CD4-positive, alpha-beta T cell treated with Interleukin-6 for 4 hours (primary cell): ENCODE measurements at places on chromosomes 2 and 18.

- no peak for DNase-seq
Measured at GRCh38 chr2:237563816-237564215, 2.6 kb upstream of the PRLH start.

GRCh38 chr18:76801567-76802505 is 20.5 kb upstream of the ZNF236 start:
- peak; percentile 58 for DNase-seq

DNA sequence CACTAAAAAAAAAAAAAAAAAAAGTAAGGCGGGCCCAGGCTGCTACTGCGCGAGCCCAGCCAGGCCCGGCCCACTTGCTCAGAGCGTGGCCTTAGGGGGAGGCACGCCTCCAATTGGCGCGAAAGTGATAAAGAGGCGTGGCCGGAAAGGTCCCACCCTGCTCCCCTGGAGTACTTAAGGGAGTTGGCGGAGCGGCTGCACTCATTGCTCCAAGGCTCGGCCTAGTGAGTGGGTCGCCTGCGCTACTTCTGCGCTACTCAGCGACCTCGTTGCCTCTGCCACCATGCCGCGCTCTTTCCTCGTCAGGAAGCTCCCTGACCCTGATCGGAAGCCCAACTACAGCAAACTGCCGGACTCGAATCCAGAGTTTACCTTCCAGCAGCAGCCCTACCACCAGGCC is 36.9 kb downstream of the UNC80 start:
- DNase-seq: no peak

DNA sequence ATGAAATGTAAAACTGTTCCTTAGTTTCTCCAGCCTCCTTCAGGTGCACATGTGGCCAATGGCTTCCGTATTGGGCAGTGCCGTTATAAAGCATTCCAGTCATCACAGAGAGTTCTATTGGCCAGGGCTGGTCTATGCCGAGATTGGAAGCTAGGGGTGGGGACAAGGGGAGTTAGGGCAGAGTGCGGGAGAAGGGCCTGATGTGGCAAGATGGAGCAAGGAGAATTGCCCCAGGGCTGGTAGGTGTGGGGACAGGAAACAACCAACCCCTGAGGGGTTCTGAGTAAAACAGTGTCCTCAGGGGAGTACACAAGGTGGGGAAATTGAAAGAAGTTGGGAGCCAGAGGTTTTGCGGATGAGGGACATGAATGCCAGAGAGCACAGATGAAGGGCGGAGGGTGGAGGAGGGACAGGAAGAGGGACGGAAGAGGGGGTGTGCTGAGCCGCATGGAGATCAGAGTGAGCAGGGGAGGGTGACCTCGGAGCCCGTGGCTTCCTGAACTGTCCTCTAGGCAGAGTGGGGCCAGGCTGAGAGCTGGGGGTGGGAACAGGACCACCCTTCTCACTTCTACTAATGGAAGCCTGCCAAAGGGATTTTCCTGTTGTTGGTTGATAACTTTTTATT is 9.1 kb upstream of the ATP6V1C2 start:
- peak; percentile 10 for DNase-seq

- DNase-seq: no peak
Measured at GRCh38 chr2:150438654-150439053, 48.8 kb downstream of the RND3 start.

GRCh38 chr2:172087207-172087779 is 2.0 kb downstream of the DLX1 start:
- no peak for DNase-seq

GRCh38 chr18:25350489-25351251 is 1.3 kb downstream of the ZNF521 start:
- DNase-seq: no peak

GRCh38 chr2:46362667-46363012 is 65.4 kb downstream of the EPAS1 start:
- no peak for DNase-seq

GRCh38 chr2:201118121-201118960 is 2.4 kb downstream of the CFLAR start:
- peak; percentile 93 for DNase-seq

DNA sequence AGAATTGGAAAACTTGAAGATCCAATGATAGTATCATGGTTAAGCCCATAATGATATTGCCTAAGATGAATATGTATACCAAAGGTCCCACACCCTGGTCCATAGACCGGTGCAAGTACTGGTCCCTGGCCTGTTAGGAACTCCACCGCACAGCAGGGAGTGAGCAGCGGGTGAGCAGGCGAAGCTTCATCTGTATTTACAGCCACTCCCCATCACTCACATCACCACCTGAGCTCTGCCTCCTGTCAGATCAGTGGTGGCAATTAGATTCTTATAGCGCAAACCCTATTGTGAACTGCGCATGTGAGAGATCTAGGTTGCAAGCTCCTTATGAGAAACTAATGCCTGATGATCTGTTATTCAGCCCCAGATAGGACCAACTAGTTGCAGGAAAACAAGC is 402.4 kb downstream of the EPHA4 start:
- DNase-seq: no peak

DNA sequence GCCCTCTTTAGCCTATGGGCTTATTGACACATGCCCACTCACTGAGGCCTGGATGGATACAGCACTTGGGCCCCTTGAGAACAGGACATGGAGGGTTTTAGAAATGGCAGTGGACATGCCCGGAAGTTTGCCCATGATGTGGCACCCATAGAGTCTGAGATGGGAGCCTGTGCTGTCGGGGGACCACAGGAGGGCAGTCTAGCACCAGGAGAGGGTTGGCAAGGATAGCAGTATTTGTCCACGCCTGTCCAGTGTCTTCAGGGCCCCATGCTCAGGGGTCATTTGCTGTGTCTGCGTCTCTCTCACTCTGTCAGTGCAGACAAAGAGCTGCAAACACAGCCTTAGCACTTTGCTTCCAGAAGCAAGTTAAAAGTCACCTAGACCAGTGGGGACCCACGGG is 48.7 kb downstream of the IL1RL2 start:
- peak; percentile 25 for DNase-seq

DNA sequence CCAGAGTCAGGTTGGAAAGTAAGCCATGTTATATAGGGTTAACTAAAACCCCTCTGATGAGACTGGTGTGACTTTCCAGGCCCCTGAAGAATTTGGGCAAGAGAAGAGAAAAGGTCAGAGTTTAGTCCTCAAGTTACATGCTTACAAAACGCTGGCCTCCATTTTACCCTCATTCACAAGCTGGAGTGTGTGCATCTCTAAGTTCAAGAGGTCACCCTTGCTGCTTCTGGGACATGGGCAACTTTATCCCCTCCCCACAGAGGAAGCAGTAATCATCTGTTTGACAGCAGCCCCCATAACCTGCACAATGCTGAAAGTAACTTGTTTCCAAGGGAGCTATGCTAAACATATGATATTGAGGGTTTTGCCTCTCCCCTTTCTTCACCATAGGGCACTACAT is 85.2 kb upstream of the CCDC195 start:
- DNase-seq: no peak

- no peak for DNase-seq
Measured at GRCh38 chr2:143696651-143697050, 567.4 kb downstream of the ARHGAP15 start.

GRCh38 chr18:6054256-6054842 is 159.0 kb upstream of the TMEM200C start:
- DNase-seq: no peak

DNA sequence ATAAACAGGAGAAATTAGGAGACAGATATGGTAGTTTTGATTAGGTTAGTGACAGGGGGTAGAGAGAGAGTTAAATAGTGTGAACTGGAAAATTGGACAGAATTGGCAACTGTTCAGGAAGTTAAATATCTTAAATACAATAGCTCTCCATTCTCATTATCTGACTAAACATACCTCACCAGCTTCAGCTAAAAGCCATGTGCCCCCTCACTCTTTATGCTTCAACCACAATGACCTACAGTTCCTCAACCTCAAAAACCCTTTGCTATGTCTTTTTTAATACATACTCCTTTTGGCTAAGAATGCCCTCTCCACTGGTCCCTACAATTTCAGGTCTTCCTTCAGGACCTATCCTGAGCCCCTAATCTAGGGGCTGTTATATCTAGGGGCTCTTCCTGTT is 740.2 kb upstream of the ZEB2 start:
- DNase-seq: no peak

DNA sequence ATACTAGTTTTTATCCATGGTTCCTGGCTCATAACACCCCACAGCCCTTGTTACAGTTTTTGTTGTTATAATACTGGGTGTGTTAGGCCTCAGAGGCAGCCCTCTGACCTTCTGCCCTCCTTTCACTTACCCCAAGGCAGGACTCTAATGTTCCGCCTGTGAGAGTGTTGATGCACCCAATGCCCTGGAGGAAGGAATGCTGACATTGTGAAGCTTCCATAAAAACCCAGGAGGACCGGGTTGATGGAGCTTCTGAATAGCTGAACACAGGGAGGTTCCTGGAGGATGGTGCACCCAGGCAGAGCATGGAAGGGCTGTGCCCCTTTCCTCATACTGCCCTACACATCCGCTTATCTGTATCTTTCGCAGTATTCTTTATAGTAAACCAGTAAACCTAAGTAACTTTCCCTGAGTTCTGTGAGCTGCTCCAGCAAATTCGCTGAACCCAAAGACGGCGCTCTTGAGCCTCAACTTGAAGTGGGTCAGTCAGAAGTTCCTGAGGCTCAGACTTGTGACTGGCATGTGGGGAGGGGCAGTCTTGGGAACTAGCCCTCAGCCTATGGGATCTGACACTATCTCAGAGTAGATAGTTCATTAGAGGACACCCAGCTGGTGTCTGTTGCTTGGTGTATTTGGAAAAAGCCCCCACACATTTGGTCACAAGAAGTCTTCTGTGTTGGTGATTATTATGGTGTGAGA is 10.4 kb downstream of the STON1 start:
- no peak for DNase-seq

- DNase-seq: no peak
Measured at GRCh38 chr2:174280596-174280995, 32.3 kb upstream of the OLA1 start.

GRCh38 chr2:4139316-4139715 is 435.9 kb downstream of the DCDC2C start:
- no peak for DNase-seq

- no peak for DNase-seq
Measured at GRCh38 chr2:52260904-52261303, 1229.0 kb upstream of the NRXN1 start.

DNA sequence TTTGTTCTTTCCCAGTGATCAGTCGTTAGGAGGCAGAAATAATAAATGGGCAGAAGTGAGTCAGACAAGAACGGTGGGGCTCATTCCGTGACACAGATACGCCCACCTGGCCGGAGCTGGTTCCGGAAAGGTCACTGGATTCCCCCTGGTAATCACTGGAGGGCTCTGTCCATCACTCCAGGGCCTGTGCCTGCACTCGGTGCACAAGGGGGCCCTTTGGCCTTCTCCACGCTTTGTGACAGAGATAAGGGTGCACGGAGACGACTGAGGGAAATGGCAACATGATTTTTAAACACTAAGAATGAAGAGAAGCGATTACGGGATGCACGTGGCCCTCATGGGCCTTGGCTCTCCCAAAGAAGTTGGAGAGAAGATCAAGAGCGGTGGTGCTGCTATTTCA is 84.4 kb downstream of the PTGR3 start:
- no peak for DNase-seq

DNA sequence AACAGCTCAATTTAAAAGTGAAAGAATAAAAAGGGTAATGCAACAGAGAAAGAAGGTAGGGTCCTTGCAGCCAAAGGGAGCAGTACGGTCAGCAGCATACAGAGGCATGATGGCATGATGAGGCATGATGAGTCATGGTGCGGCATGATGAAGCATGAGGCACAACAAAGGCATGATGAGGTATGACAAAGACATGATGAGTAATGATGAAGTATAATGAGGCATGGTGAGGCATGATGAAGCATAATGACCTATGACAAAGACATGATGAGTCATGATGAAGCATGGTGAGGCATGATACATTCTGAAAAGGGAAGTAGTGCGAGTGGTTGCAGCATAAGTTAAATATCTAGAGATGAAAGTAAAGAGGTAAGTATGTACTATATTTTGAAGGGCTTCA is 673.2 kb downstream of the TMEM182 start:
- no peak for DNase-seq

- DNase-seq: no peak
Measured at GRCh38 chr2:160368988-160369930, 124.3 kb downstream of the RBMS1 start.

- DNase-seq: no peak
Measured at GRCh38 chr2:3476985-3477327, 42.4 kb downstream of the ADI1 start.

GRCh38 chr2:190277234-190278112 is 42.2 kb downstream of the HIBCH start:
- DNase-seq: peak; percentile 7

GRCh38 chr2:189676471-189676870 is 2.0 kb downstream of the ANKAR start:
- no peak for DNase-seq

DNA sequence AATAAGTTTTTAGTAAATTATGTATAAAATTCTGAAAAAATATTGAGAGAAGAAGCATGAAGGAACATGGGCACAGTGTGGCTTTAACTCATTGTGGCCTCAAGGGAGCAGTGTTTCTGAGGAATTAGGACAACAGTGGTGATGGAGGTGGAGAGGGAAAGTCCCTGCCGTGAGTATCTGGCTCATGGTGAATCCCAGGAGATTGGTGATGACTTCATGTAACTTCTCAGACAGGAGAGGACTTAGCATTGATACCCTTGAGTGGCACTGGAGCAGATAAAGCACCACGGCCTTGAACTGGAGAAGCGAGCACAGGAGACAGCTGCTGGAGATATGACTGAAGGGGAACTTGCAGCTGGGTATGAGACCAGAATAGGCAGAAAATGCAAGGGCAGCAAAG is 35.0 kb upstream of the LRP1B start:
- no peak for DNase-seq

GRCh38 chr18:69528435-69528834 is 127.7 kb downstream of the DOK6 start:
- no peak for DNase-seq

DNA sequence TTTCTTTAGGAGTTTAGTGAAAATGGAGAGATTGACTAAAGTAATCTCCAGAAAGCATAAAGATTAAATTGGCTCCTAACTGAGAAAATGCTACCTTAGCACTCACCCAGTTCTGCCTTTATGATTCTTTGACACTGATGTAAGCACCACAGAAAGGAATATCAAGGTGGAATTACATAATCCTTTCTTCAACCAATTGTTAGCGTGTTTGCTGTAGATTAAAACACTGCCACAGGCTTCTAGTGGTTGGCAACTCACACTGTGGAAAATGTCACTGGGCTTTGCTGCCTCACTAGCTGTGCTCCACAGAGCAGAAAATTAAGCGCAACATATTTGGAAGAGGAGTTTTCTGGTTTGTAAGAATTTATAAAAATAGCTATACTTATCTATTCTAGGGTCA is 104.1 kb downstream of the DLGAP1 start:
- DNase-seq: no peak

DNA sequence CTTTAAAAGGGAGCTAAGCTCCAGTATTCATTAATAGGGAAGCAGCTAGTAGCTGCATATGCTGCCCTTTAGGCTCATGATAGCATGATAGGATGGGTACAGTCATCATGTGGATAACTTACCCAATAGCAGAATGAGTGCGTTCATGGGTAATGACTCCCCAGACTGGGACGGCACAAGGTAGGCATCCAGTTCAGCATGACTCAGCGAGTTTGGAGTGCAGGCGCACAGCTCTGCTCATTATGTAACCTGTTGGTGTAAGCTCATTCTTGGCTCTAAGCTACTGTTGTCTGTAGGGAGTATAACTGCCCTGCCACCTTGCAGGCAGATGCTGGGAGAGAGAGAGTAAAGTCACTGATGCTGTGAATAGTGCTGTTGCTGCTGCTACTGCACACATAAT is 209.2 kb upstream of the SYT4 start:
- no peak for DNase-seq
